ENCODE measurements at places on chromosomes 3 and 15.
A peak's percentile ranks its signal among the peaks of the same experiment; 100 is the strongest.

- DNase-seq: no peak
Measured at GRCh38 chr3:169835533-169835932, 22.8 kb upstream of the LRRC34 start.

DNA sequence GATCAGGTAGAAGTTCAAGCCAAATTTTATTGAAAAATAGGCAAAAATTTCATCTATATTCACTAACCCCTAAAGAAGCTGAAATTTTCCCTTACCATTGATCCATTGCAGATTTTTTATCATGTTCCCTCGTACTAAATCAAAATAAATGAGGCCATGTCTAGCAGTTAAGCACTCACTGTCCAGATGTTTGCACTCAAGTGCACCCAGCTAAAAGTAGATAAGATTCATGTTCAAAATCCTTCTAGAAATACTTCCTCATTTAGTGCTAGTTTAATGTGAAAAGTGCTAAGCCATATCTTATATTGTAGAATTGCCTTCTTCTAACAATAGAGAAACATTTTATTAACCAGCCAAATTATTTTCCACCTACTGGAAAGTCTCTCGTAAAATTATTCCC, 164.7 kb upstream of the UBE2E2 start:
- no peak for DNase-seq

DNA sequence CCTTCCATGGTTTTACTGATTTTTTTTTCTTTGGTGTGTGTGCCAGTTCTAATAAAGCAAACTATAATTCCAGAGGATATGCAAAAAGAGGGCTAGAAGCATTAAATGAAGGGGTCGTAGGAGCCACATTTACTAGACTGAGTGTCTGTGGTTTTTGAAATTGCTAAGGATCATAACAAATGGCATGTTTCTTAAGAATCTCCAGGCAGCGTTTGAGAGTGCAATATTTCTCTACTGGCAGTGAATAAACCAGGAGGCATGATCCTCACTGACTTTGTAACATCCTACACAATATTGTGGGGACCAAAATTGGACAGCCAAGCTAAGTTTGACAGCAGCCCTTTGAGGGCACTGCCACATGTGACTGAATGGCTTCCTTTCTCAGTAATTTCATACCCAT, 115.9 kb upstream of the CCNL1 start:
- no peak for DNase-seq

DNA sequence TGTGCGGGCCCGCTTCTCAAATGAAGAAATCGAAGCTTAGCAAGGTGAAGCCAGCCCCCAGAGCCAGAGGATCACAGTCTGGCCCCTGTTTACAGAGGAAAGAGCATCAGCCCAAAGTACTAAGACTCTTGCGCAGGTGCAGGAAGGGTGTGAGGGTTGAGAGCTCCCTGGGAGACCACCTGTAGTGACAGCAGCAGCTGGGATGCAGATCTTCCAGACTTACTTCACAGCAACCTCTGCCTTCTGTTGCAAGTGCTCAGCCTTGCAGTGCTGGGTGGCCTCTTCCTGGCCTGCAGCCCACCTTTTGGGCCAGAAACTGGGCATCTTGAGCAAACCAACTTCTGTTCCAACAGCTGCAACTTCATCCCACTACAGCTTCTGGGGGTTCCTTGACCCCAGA, 19.7 kb downstream of the SPATA12 start:
- peak; percentile 9 for DNase-seq
